Posterior vena cava (tissue), 2 donors: ENCODE measurements at places on chromosomes 2 and 18. TPM values are rescaled to one million over a fixed set of nuclear protein-coding genes. Genes with fewer than 3 reads are reported as not detected.

The CROCC2 gene
- not detected for total RNA-seq

The GPR17 gene
- not detected for total RNA-seq

The TEKT4 gene
- total RNA-seq, result not detected

- no peak for DNase-seq
Observed at GRCh38 chr2:65487404-65487803, 55.0 kb upstream of the SPRED2 start.

DNA sequence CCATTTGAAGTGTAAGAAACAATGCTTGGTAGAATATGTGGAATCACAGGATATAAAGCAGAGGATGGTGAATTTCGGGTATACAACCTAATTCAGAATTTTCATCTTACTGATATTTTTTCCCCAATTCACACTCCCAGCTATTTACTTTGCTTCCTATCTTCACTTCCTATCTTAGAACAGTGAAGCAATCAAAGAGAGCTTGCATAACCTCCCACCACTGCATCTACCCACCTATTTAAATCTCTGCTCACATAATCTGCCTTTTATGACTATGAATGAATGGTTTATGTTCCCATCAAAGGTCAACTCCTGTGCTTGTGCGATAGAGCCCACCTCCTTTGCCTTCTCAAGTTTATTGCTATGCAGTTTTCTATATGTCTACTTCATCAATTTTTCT lies 3.3 kb downstream of the RMDN2 start:
- no peak for DNase-seq

DNA sequence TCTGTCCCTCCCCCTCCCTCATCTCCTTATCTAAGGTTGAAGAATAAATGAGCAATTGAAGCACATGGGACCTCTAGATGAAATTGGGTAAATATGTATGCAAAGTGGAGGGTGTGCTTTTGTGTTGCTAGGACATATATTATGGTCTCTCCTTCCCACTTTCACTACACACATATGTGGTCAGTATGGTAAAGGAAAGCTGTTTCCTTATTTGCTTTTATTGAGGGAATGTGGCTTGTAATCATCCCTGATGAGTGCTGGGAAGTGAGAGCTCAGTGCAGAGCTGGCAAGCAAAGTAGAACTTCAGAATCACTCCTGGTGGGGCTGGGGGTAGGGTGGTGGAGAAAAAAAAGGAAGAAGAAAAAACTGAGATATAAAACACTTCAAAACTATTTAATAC lies 189.9 kb upstream of the ATP5MC3 start:
- no peak for DNase-seq

GRCh38 chr2:38603402-38604290 lies 918 bp upstream of the HNRNPLL start:
- DNase-seq, result peak; percentile 95

GRCh38 chr2:200674837-200675236 lies 89.0 kb downstream of the AOX1 start:
- DNase-seq, result no peak

DNA sequence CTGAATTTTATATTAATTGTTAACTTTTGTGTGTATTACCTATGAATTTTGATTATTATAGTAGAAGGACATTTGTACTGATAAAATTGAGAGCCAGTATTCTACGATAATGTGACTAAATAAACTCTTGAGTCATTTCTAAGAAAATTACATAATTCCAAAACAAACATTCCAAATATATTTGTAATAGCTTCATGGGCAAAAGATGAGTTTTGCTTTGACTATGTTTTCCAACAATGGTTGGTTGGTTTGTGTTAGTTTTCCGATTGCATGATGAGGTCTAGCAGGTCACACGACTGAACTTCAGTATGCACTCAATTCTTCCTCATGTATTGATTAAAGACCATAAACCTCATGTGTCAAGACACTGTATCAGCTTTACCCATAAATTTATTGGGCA lies 71.7 kb upstream of the WDR75 start:
- DNase-seq, result no peak

DNA sequence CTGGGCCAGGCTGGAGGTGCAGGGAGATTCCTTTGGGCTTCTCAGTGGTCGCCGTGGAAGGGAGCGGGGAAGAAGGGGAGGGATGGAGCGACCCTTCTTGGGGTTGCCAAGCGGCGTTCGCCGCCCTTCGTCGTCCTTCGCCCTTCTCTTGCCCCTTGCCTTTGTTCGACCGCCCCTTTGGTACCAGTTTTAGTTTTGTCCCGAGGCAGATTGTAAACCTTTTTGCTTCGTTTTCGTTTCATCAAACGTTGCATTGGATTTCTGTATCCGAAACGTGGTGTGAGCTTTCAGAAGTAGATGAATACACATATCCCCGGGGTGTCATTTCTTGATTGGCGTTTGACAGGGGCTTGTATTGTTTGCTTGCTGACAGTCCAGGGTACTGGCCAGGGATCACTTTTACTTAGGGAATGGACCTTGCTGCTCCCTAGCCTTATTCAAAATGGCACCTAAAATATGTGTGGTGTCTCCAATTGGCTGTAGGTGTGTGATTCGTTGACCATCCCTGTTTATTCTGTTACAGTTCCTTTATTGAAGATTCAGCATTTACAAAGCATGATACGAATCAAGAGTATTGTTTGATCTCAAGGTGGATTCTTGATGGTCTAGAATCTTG lies 788 bp downstream of the USP14 start:
- DNase-seq, result no peak
